ENCODE measurements at places on chromosomes 3 and 15. TPM values are rescaled to one million over a fixed set of nuclear protein-coding genes. Genes with fewer than 3 reads are reported as not detected.

Gene PTX3
- total RNA-seq: not detected

Gene NMNAT3
- 1.2 TPM for total RNA-seq

Gene IL17RB
- total RNA-seq: not detected

Gene FOXL2
- 0.11 TPM for total RNA-seq

Gene XYLB
- 0.47 TPM for total RNA-seq

Gene KLHDC8B
- total RNA-seq: 1.6 TPM

Gene NR2E3
- total RNA-seq: not detected

Gene KLHL40
- total RNA-seq: not detected

Gene BOC
- not detected for total RNA-seq

Gene AHSG
- total RNA-seq: not detected

Gene GRK7
- 0.16 TPM for total RNA-seq

Gene SIDT1
- 38.3 TPM for total RNA-seq

Gene AGBL1
- not detected for total RNA-seq

Gene PRR20G
- total RNA-seq: not detected

Gene LYSMD4
- 7.6 TPM for total RNA-seq

Gene NDUFB4
- 63.2 TPM for total RNA-seq

Gene CFAP100
- not detected for total RNA-seq

Gene HHATL
- not detected for total RNA-seq

Gene PP2D1
- not detected for total RNA-seq

Gene USP3
- total RNA-seq: 264 TPM

Gene CLDN18
- total RNA-seq: not detected
